NCI-H524 treated with DMSO at 0.1 percent for 48 hours (cell line): ENCODE measurements at places on chromosomes 5 and 9.

DNA sequence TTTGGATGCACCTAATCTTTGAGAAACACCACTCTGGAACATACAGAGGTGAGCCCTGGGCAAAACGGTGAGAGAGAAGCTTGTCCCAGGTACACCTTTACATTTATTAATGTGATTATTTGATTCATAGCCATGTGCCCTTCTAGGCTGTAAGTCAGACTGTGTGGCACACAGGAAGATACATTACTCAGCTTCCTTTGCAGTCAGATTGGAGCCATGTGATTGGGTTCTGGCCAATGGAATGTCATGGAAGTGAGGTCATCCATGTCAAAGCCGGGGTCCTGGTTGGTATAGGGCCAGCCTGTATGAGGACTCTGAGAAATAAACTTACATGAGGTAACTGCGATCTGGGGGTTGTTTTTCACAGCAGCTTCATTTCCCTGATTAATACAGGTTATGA, 106.8 kb upstream of the CD180 start:
- DNase-seq = no peak

DNA sequence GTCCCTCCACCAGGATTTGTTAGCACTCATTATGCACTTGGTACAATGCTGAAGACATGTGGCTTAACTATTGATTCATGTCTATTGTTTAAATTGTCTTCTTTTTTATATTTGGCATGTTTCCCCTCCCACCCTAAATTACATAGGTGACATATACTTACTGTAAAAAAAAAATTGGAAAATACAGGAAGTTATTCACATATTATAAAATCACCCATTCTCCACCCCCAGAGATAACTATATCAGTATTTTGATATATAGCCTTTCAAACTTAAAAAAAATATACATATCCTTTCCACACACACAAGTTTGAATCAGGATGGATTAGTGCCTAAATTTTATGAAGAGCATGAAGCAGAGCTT, 87.6 kb downstream of the FGF1 start:
- DNase-seq = no peak

DNA sequence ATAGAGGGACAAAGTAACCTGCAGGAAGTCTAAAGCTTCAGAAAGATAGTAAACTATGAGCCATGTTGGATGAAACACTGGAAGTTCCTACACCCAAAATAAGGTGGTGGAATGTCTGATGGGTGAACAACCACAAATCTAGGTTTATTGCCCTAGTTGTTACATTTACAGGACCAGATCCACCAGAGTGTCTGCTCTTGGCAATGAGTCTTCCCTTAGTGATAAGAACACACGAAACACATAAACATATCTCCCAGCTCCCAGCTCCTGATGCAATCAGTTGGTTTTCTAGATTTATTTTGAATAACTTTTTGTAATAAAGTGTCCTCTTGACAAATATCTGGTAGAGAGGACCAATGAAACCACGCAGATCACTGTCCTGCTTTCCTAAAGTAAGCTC, 329.7 kb upstream of the WWC1 start:
- DNase-seq = no peak

DNA sequence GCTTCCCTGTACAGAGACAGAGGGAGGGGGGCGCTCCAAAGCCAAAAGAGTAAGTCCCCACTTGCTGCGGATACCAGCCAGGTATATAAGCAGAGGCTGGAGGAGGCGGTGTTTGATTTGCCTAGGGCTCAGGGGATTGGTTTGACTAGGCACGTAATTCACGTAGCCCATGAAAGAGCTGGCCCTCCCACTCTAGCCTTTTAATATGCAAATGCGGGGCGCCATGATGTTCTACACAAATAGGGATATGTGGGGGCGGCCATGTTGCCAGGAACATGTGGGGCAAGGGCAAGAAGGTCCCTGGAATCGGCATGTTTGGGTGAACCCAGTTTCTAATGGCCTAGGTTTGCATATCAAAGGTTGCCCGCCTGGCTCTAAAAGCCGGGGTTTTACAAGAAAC, 3.3 kb upstream of the PRLR start:
- no peak for DNase-seq
